Ovary (tissue), 10 donors: ENCODE measurements at places on chromosomes 11 and 22.

- no peak for DNase-seq
These were observed 610.7 kb downstream of the NTM start for GRCh38 chr11:131980888-131981668.

DNA sequence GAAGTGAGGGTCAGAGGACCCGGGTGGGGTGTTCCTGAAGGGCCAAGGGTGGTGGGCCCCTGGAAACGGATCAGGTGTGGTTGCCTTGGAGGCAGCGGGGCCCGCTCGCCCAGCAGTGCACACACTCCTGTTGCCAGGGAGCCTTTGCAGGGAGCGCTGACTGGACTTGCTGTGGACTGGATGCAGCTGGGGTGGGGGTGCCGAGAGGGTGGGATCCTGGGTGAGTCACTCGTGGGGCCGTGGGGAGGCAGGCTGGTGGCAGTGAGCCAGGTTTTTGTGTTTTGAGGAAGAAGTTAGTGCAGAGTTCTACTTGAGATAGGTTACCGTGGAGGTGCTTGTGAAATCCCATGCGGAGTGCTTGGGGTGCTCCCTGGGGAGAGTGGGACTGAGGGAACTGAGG is 1.3 kb downstream of the MRPL23 start:
- no peak for DNase-seq

DNA sequence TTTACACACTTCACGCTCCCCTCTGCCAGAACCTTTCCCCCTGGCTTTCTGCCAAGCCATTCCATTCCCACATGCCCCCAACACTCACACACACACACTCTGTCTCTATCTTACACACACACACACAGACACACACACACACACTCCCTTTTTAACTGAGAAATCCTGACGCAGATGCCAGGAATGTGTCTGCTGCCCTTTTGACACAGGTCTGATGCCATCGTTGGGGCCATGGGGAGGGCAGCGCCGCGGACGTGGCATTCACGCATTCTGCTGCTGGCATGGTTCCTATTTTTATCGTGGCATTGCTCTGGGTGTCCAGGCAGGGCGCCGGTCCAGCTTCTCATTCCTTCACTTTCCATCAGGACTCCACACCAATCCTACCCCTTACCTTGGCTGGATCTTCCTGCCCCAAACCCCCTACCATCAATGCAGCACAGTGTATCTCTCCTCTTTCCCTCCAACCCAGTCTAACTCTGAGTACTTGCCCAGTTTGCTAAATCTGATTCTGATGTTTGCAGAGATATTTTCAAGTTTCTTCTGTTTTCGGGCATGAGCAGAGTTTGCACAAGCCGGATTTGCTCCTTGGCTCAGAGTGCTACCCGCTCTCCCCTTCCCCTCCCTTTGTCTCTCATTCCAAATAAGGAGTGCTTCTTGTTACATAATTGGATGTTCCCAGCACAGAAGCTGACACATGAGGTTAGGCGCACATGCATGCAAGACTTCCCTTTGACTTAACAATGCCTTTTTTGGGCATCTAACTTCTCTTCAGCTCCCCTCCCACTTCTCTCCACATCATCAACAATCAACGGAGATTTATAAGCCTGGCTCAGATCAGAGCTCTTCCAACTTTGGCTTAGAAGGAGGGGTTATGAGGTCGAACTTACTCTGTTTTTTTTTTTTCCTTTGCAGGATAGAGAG is 18.8 kb downstream of the SNX19 start:
- DNase-seq: peak; percentile 79

DNA sequence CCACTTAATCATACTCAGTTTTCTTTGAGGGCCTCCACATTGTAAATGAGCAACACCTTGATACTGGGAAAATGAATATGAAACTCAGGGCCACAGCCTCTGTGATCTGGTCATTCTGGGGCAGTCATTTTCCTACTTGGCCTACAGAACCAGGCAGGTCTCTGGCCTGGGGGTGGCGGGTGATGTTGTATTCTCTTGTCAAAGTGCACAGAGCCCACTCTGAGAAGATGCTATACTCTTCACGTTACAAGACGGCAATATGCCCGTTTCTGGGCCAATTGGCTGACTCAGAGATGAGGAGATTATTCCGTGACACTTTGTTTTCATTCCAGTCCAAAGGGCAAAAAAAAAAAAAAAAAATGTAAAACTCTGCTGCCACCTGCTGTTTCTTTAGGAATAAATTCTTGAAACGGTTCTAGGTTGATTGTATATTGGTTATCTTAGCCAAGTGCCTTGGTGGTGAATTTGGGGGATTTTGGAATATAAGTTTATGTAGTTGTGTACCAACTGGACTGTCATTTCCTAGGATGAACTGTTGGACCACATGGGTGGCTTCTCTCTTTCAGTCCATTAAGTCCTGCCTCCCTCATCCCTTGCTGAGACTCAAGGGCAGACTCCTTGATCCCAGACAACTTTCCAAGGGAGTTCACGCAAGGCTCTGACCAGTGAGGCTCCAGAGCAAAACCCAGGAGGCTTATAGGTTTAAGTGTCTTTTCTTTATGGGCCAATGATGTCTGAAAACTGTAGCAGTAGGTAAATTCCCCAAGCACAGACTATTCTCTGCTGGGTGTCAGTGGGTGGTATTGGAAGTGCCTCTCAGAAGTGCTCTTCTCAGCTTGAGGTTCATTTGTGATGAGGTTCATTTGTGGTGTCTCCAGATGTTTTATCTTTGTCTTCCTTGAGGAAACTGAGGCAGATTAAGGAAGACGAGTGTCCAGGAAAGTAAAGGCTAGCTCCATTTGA is 18.2 kb downstream of the ADM start:
- DNase-seq: no peak

GRCh38 chr22:25213221-25213620 is 6.2 kb upstream of the CRYBB2 start:
- no peak for DNase-seq

DNA sequence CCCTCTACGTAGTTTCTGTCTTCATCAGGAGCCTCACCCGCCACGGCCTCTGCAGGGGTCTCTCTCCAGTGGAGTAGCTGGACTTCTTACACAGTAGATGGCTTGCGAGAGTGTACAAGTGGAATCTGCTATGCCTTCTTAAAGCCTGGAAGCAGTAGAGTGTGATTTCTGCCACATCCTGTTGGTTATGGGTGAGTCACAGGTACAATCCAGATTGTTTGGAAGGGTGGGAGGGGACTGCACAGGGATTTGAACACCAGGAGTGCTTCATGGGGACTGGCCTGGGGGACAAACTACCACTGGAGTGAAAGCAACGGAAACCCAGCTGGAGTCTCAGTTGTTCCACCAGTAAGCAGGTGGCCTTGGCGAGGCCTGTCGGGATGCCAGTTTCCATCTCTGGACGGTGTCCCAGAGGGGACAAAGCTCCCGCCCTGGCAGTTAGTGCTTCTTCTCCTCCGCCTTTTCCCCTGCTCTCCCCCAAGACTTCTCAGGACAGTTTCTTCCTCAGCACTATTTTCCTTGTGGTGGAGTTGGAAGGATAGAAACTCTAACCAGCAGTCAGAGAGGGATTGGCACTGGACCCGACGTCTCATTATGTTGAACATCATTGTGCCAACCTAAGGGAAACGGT is 85.0 kb upstream of the RCN1 start:
- DNase-seq: no peak

- no peak for DNase-seq
These were observed 27.5 kb downstream of the LARGE2 start for GRCh38 chr11:45949992-45950407.

DNA sequence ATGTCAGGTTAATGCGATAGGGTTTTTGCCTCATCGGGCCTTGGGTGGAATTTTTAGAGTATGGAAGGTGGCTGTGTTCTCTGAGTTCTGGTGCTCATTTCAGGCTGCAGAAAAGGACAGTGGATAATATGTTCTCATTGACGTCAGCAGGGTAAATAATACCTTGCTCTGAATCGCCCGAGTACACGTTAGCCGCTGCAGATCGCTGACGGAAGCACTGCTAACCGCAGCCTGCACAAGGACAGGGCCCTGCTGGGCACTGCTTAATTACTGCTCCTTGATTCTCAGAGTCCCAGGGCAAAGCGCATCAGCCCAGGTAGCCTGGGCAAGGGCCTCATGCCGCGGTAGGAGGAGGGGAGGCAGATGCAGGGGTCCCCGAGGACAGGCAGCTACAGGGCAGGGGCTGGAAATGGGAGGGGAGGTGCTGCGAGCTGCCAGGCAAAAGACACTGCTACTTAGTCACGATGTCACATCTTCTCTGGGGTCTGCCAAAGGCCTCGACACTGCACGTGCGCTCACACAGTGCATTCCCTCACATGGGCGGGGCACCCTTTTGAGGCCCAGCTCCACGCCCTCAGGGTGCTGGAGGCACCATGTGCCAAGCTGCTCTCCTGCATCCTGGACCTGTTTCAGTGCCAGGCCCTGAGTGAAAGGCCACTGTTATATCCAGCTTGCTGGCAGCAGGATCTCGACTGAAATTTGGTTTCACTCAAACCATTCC is 35.2 kb downstream of the PPP2R1B start:
- peak; percentile 66 for DNase-seq

- no peak for DNase-seq
These were observed 618 bp downstream of the MTA2 start for GRCh38 chr11:62601122-62601371.

DNA sequence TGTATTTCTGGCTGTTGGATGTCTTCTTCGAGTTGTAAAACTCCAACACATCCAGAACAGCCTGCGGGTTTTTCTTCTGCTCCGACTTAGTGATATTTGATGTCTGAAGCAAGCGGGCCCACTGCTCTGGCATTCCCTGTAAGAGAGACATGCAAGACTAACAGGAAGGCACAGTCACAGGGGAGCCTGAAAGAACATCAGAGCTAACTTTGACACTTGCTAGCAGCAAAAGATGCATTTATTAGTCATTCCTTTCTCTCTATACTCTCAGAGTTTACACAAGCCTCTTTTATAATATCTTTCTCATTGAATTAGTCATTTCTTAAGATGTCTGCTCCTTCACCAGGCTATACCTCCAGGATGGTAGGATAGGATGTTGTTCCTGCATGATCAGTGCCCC is 77.8 kb upstream of the GDPD4 start:
- DNase-seq: no peak

- DNase-seq: no peak
These were observed 22.2 kb downstream of the SVIP start for GRCh38 chr11:22807391-22807790.

- DNase-seq: peak; percentile 96
These were observed at the start of the genes EWSR1 and RHBDD3 for GRCh38 chr22:29267858-29268510. Gene EWSR1 (plus strand): TSS chr22:29268268. CDS start chr22:29268337, 69 bp downstream. Gene RHBDD3 (minus strand): TSS chr22:29267981. CDS start chr22:29265626, 2,355 bp downstream.

DNA sequence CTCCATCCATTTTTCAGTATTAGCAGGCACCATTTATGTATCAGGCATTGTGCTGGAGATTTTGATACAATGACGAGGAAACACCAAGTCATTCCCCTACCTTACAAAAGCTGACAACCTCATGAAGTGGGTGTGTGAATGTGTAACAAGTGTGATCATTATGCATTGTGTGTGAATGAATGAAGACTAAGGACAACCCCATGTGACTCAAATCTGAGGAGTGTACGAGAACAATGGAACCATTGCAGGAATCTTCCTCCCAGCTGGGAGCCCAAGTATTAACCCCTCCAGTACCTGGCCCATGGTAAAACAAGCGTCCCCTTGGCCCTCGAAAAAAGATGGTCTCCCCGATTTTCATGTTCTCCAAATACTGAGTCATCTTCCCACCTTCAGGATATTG is 4.4 kb downstream of the CYB5R2 start:
- no peak for DNase-seq

DNA sequence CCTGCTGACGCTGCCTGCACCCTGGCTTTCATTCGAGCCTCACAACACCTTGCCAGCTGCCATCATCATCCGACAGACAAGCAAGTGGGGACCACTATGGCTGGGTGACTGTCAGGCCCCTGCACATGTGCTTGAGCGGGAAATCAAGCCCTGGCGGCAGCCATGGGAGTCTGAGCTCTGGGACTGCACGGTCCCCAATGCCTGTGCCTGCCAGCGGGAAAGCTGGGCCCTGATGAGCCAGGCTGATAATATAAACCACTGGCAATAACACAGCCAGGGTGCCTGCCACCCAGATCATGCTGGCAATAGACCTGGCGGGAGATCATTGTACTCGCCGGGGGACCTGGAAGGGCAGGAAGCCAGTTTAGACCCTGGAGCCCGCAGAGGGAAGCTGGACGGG is 2.5 kb downstream of the FGF3 start:
- DNase-seq: no peak

DNA sequence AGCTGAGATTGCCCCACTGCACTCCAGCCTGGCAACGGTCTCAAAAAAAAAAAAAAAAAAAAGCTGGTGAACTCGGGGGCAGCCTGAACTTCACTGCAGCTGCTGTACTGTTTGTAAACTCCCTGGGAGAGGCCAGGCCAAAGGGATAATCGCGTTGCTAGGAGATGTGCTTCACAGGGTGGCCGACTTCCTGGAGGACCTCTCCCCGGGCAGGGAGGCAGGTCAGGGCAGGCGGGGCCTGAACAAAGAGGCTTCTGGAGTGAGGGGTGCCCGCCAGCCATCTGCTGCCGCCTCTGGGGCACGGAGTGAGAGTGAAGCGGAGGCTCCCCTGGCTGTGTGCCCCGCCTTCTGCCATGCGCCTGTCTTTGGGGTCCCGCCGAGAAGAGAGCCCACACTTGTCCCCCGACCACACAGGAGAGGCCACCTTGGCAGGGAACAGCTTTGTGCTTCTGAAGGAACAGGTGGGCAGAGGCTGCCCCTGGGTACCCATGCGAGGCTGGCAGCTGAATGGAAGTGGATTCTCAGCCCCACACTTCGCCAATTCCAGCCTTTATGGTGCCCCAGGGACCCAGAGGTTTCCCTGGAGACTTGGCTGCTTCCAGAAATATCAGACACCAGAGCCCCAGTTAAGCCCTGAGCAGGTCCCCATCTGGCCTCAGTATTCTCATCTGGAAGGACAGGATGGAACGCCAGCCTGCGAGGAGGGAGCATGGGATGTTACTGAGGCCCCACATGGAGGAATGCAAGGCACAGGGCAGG is 29.6 kb downstream of the TMEM184B start:
- peak; percentile 83 for DNase-seq

GRCh38 chr22:24209687-24210086 is 28.4 kb downstream of the SUSD2 start:
- DNase-seq: no peak

DNA sequence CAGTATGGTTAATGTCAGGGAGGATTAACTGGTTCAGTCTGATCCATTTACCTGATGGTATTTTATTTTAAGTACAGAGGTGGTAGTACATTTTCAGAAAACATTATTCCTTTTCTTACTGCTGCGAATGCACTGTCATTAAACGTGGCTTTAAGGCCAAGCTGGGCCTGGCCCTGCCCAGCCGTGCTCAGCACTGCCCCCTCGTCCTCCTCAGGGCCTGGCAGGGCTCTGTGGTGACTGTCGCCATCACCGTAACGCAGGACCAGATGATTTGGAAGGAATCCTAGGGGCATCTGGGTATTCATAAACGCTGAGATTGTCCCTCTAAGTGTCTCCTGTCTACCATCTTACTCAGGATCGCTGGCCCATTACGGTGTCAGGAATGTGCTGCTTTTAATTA is 302.0 kb downstream of the TBC1D22A start:
- no peak for DNase-seq

DNA sequence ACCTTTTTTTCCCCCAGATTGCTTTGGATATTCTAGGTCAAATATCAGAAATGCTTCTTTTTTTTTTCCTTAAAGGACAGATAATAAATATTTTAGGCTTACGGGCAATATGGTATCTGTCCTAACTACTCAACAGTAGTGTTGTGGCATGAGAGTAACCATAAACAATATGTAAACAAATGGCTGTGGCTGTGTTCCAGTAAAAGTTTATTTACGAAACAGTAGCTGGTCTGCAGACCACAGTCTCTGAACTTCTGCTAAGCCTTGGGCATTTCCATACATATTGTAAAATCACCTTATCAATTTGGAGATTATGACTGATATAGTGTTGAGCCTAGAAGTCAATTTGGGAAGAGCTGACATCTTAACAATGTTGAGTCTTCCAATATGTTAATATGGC is 139.0 kb upstream of the PITPNB start:
- DNase-seq: no peak

GRCh38 chr11:86150847-86151173 is 81.9 kb upstream of the PICALM start:
- DNase-seq: no peak
